Inflammatory macrophage treated with lipopolysaccharide for 4 hours (primary cell): ENCODE measurements at places on chromosomes 1 and 21.

- no peak for DNase-seq
Measured at GRCh38 chr1:67969446-67969845, 81.0 kb downstream of the DIRAS3 start.

DNA sequence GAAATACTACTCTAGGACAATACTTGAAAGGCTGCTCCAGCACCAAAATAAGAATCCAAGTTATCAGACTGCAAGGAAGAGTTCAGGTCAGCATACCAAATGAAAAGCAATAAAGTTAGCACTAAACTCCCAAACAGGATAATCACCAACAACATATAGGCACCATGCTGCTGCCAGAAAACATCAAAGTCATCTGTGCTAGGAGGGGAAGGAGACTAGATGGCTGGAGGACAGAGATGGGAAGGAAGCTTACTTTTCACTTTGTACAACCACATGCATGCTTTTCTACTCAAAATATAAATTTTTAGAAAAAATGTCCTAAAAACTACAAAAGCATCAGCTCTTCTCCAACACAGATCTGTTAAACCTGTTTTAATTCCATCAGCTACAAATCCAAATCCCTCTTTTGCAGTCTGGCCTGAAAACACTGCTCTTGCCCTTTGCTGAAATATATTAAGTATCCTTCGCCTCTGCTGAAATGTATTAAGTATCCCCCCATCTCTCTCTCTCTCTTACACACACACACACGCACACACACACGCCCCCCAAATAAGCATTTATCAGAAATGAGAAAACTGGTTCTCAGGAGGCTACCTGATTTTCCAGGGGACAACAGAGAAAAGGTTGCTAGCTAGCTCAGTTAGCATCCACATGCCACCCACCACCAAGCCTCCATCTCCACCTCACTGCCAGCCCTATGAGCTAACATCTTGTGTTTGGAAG is 1.5 kb downstream of the GATAD2B start:
- no peak for DNase-seq

GRCh38 chr1:108708691-108709660 is 3.7 kb upstream of the FNDC7 start:
- peak; percentile 30 for DNase-seq

GRCh38 chr1:168380945-168381344 is 100.3 kb downstream of the TBX19 start:
- no peak for DNase-seq

GRCh38 chr1:51000160-51000559 is 30.1 kb downstream of the CDKN2C start:
- no peak for DNase-seq

DNA sequence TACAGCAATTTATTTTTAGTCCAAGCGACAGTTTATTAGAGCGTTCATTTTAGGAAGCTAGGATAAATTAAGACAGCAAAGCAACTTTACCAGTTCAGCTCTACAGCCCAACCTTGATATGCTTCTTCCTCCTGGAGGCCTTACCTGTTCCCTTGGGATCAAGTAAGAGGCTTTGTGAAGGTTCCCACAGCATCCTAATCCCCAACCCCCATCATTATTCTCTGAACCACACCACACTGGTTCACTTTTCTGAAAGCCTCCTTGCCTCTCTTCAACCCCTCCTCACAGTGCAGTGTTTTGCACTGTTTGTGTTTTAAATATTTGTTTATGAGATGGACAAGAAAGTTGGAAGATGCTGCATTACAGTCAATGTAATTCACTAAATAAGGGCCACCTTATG is 126.3 kb upstream of the CXADR start:
- DNase-seq = no peak

DNA sequence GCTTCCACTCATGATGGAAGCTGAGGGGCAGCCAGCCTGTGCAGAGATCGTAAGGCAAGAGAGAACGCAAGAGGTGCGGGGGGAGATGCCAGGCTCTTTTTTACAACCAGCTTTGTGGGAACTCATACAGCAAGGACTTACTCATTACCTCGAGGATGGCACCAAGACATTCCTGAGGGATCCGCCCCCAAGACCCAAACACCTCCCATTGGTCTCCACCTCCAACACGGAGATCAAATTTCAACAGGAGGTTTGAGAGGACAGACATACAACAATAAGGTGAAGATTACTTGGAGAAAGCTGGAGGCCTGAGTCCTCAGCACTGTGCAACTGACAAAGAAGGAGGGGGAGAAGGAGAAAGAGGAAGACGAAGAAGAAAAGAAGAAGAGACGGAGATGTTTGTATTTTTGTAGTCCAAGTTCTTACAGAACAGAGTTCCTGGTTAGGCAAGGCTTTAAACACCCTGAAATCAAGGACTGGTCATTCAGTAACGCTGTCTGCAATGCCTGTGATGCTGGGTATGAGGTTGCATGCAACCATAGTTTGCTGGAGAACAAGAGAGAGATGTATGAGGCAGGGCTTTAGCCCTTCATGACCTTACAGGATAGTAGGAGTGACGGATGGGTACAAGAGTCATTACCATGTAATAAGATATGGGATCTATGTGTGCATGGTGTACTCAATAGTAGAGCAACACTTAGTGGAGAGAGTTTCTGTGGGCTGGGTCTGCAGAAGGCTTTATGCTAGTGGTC is 19.7 kb upstream of the GALNT2 start:
- DNase-seq = no peak

DNA sequence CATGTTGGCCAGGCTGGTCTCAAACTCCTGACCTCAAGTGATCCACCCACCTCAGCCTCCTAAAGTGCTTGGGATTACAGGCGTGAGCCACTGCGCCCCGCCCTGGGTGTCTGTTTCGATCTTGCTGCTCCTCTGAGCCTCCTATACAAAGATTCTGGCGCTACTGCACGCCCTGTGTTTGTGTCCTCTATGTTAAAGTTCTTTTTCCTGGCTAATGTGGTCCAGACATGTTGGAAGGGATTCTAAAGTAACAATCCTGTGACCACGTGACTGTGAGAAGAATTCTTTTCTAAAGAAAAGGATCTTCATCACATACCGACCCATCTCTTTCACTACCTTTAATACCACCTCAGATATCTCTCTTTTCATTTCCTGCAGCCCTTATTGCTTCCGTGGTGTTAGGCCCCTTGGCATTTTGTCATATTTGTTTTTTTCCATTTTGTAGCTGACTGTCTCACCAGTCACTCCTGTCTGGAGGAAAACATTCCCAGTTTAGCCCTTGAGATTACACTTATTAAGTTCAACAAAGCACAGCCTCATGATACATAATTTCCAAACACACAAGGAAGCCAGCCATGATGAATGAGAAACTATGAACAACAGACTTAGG is 27.2 kb upstream of the ENO1 start:
- DNase-seq = no peak

DNA sequence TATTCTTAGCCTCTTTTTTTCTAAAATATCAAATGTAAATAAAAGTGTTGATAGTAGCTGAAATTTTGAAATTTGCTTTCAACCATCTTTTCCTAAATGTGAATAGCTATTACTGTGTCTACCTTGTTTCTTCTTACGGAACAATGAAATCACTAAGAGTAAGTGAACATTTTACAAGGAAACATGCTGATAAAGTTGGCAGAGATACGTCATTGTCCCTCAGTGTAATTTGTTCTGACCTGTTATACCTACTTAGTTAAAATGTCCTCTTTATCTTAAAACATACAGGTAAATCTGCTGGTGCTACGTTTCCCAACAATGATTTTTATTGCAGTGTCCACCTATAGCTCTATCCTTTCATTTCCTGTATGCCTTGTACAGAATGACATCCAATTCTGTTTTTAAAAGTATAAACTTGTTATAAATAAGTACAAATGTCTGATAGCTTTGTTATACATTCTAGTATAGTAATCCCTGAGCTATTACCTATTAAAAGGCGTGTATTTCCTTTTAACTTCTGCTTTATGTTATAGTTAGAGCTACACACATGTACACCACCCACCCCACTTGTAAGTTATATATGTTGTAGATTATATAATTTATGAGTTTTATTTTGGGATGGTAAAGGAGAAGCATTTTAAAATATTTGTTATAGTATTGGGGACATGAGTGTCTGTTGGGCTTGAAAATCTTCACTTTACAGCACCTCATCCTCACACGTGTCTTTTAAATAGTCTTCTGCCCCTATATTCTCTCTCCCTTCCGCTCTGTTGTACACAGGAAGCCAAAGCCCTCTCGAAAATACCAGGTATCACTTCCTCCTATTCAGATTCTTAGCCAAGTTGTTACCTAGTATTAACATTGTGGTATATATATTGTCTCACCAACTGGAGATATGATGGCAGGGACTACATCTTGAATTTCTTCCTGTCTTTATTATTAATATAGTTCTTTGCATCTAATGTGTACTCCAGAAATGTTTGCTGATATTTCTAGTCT is 25.2 kb downstream of the LAMC1 start:
- DNase-seq = no peak
